IMR-90 (cell line): ENCODE measurements at places on chromosomes 5 and 9. TPM values are rescaled to one million over a fixed set of nuclear protein-coding genes. Genes with fewer than 3 reads are reported as not detected.

- H3K36me3 ChIP-seq = no peaks in the 10 kb centered on the region
- H3K27ac ChIP-seq = no peak overlapping the region
- DNase-seq = no peak
- H3K27me3 ChIP-seq = peaks cover 1% of the 10 kb centered on the region; the same call in 1 of the 2 replicates
- H3K4me3 ChIP-seq = no peak overlapping the region
Observed at GRCh38 chr5:128225245-128226030, 141.9 kb downstream of the SLC12A2 start.

DNA sequence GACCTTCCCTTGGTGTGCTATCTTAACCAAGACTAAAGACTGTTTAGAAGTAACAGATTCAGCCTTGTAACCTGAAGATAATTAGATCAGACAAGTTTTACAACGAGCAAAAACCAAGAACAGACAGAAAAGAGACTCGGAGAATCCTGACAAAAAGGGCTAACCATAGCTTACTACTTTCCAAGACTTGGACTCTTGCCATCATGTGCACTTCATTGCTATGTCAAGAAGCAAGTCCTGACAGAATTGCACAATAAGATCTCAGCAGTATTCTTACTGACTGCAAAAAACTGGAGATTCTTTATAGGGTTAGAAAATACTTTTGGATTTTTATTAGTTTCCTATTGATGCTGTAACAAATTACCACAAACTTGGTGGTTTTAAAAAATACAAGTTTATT is 1539.0 kb upstream of the NUDT12 start:
- H3K27me3 ChIP-seq = no peaks in the 10 kb centered on the region
- no peak overlapping the region for H3K27ac ChIP-seq
- H3K4me1 ChIP-seq = no peaks in the 10 kb centered on the region
- no peak for DNase-seq

- H3K4me3 ChIP-seq = no peak overlapping the region
- H3K36me3 ChIP-seq = no peaks in the 10 kb centered on the region
- H3K4me1 ChIP-seq = peaks cover 2% of the 10 kb centered on the region; the same call in 1 of the 2 replicates
- DNase-seq = no peak
Observed at GRCh38 chr5:169580964-169581363, 2.6 kb upstream of the SPDL1 start.

GRCh38 chr5:97167435-97167834 is 15.6 kb downstream of the RIOK2 start:
- H3K4me1 ChIP-seq = no peaks in the 10 kb centered on the region
- H3K36me3 ChIP-seq = peaks cover 19% of the 10 kb centered on the region
- no peaks in the 10 kb centered on the region for H3K27me3 ChIP-seq

DNA sequence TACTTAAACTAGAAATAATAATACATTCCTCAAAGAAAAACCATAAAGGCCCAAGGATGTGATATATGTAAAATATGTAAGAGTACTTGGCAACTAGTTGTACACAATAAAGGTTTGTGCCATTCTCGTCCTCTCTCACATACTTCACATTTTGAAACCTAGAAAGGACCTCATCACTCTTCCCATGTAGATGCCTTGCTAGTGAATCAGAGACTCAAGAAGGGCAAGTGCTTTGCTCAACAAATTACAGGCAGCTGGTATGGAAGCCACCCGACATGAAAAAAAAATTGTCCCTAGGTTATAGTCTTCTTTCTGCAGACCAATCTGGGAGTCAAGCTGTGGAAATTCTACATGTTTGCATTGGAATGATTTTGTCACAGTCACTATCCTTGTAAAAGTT is 31.7 kb downstream of the ADRB2 start:
- H3K36me3 ChIP-seq = no peaks in the 10 kb centered on the region
- H3K27me3 ChIP-seq = no peaks in the 10 kb centered on the region
- no peak overlapping the region for H3K27ac ChIP-seq
- no peak for DNase-seq
- 0 out of 2 replicates have a peak, but pooled peaks cover 2% of the 10 kb centered on the region for H3K4me1 ChIP-seq

DNA sequence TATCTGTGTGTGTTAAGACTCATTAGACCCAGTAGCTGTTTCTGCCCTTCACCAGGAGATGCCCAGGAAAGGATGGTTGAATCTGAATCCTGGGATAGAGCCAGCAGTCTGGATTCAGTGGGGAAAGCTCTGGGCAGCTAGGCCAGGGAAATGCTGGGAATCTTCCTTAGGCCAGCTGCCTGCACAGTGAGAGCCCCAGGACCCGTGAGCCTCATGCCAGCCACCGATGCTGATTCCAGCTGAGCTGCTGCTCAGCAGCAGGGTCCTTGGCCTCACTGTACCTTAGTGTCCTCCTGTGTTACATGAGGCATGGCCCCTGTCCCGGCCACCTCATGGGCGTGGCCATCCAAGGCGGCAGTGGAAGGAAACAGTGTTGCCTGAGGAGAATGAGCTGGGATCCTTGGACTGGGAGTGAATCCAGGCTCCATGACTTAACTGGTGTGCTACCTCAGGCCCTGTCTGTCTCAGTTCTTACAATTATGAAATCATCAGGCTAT is 87.1 kb downstream of the AMBP start:
- peaks cover 23% of the 10 kb centered on the region; the same call in 1 of the 2 replicates for H3K36me3 ChIP-seq
- H3K27ac ChIP-seq = no peak overlapping the region
- H3K4me3 ChIP-seq = no peak overlapping the region
- H3K27me3 ChIP-seq = no peaks in the 10 kb centered on the region
- DNase-seq = peak; percentile 33

DNA sequence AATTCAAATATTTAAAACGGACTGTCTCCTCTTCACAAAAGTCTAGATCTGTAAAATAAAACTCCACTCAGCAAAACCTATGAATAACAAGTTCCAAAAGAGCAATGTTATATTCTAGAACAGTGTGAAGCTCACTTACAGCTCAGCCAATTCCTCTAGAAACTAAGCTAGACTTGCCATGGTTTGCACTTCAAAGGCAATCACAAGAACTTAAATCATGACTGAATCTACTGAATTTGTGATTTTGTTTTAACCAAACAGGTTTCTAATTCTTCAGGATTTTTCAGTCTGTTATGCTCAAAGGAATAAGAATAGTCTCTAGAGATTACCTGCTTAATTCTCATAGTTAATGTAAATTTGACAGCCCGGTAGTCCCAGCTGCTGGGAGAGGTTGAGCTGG is 1.4 kb upstream of the PKD2L2 start:
- H3K27me3 ChIP-seq = no peaks in the 10 kb centered on the region; the same call in none of the 2 replicates
- no peaks in the 10 kb centered on the region for H3K36me3 ChIP-seq
- no peak overlapping the region for H3K27ac ChIP-seq
- no peak overlapping the region for H3K4me3 ChIP-seq
- H3K4me1 ChIP-seq = no peaks in the 10 kb centered on the region

- no peak overlapping the region for H3K4me3 ChIP-seq
- no peak for DNase-seq
- H3K4me1 ChIP-seq = no peaks in the 10 kb centered on the region
- no peaks in the 10 kb centered on the region for H3K36me3 ChIP-seq
- no peak overlapping the region for H3K27ac ChIP-seq
Observed at GRCh38 chr5:117779171-117779570, 1204.5 kb upstream of the SEMA6A start.

HACD4 gene
- 2.2 and 2.8 TPM in 2 replicates for total RNA-seq

NDUFAF2 gene
- 11.8 and 34.2 TPM in 2 replicates for total RNA-seq

S100Z gene
- total RNA-seq = not detected in 2 replicates

SPATA31C2 gene
- total RNA-seq = not detected in 2 replicates
